ENCODE measurements at places on chromosomes 5 and 9. TPM values are rescaled to one million over a fixed set of nuclear protein-coding genes. Genes with fewer than 3 reads are reported as not detected.

The FAM169A gene
- 0.20 TPM for total RNA-seq

The NR6A1 gene
- total RNA-seq = 13.4 TPM

The SPINK7 gene
- total RNA-seq = not detected

The IL13 gene
- total RNA-seq = not detected

The APBA1 gene
- total RNA-seq = 7.6 TPM

The ABITRAM gene
- 11.1 TPM for total RNA-seq

GRCh38 chr9:77163884-77164283 lies 13.4 kb upstream of the VPS13A start:
- H3K36me3 ChIP-seq = no peaks in the 10 kb centered on the region
- DNase-seq = no peak
- no peaks in the 10 kb centered on the region for H3K27me3 ChIP-seq
- H3K4me3 ChIP-seq = no peak overlapping the region
- H3K4me1 ChIP-seq = peaks cover 4% of the 10 kb centered on the region
- no peak overlapping the region for H3K27ac ChIP-seq

GRCh38 chr5:178432421-178433272 lies 157.5 kb downstream of the COL23A1 start:
- no peaks in the 10 kb centered on the region for H3K27me3 ChIP-seq
- no peak overlapping the region for H3K27ac ChIP-seq
- H3K36me3 ChIP-seq = no peaks in the 10 kb centered on the region
- no peak for DNase-seq
- H3K4me1 ChIP-seq = no peaks in the 10 kb centered on the region

DNA sequence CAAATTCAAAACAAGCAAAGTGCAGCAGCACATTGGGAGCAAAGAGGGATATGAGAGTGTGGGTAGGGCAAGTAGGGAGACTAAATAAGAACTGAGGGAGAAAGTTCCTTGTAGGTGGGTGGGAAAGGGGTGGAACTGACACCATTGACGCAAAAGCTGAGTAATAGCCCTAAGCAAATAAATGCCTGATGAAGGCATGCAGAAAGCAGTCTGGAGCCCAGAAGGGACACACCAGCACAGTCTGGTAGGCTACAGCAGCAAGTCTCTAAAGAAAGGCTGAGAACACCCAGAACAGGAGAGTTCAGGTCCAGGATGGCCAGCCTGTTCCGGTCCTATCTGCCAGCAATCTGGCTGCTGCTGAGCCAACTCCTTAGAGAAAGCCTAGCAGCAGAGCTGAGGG lies at the start of gene INSL4:
Gene INSL4 (plus strand): TSS at position 208 of the 400 bp plus-strand sequence. CDS start 105 bp downstream, at position 313.
- no peaks in the 10 kb centered on the region for H3K36me3 ChIP-seq
- no peaks in the 10 kb centered on the region for H3K4me1 ChIP-seq
- no peak within 1 kb of the TSS for H3K4me3 ChIP-seq
- no peaks in the 10 kb centered on the region for H3K27me3 ChIP-seq

- H3K27ac ChIP-seq = no peak overlapping the region
- H3K4me3 ChIP-seq = no peak overlapping the region
- H3K27me3 ChIP-seq = no peaks in the 10 kb centered on the region
- no peaks in the 10 kb centered on the region for H3K36me3 ChIP-seq
- DNase-seq = no peak
Measured at GRCh38 chr5:148765061-148765460, 61.4 kb upstream of the ADRB2 start.

DNA sequence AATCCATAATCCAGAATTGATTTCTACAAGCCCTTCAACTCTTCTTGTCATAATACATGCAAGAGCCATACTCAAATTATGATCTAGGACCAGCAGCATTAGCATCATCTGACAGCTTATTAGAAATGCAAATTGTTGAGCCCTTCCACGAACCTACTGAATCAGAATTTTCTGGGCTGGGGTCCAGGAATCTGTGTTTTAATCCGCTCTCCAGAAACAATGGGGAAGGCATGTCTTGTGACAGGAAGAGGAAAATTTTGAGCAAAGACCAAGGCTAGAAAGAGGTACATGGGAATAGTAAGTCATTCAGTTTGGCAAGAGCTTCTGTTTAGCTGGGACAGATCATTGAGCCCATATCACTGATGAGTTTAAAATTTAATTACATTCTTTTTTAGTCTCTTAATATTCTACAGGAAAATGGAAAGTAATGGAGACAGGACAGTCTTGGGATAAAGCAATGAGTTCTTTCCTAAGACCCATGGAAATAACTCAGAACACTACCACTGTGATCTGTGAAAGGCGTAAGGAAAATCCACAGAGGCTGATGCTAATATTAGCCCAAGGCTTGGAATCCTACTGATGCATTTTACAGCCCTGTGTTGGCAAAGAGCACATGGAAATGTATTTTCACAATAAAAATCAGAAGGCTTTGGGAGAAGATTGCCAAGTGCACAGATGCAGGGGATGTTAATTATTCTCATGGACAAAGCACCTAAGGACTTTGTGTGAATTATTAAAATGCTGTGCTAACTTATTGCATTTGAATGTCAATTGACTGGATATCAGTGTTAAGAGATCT lies 73.7 kb upstream of the STK32A start:
- H3K4me3 ChIP-seq = no peak overlapping the region
- no peak for DNase-seq
- H3K27ac ChIP-seq = no peak overlapping the region
- H3K4me1 ChIP-seq = no peaks in the 10 kb centered on the region
- H3K36me3 ChIP-seq = no peaks in the 10 kb centered on the region

DNA sequence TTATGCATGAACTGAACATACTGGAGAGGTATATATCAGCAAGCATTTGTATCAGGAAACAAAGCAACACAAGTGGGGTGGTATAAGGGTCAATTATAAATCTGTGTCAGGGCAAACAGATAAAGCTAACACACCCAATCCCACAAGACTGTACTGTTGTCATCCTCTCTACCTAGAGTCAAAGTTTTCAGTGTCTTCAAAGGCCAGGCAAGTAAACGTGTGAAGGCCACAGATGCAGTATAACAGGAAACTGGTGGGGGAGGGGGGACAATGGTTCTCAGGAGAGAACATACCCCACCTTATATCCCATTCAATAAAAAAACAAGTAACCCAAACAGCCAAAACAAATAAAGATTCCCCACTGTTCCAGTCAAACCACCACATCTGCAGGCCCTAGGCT lies 22.1 kb downstream of the ELP1 start:
- DNase-seq = no peak
- H3K4me3 ChIP-seq = no peak overlapping the region

DNA sequence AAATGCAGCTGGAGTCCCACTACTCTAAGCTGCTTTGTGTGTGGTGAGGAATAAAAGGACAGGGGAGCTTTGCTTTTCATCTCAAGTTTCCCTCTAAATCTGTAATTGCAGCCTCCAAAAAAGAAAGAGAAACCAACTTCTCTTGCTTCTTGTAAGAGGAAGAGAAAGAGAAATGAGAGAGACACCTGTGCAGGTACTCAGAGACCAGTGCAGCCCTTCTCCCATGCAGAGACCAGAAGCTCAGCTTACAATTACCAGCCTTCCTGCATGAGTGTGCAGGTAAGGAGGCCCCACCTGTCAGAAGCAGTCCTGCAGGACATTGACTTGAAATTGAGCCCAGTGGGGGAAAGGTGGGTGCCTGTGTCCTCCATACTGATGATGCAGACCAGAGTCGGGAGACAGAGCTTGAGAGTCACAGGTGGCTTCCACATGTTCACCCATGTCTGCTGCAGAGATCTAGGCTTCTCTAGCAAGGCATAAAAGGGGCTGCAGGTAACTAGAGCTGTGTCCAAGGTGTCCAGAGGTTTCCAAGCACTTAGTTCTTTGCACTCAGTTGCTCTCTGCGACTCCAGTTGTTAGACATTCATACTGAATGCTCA lies 15.3 kb upstream of the MED10 start:
- H3K27ac ChIP-seq = no peak overlapping the region
- H3K4me1 ChIP-seq = no peaks in the 10 kb centered on the region
- DNase-seq = no peak
- H3K4me3 ChIP-seq = no peak overlapping the region
- H3K27me3 ChIP-seq = no peaks in the 10 kb centered on the region
- no peaks in the 10 kb centered on the region for H3K36me3 ChIP-seq

- no peak for DNase-seq
- H3K4me3 ChIP-seq = no peak overlapping the region
- no peak overlapping the region for H3K27ac ChIP-seq
- no peaks in the 10 kb centered on the region for H3K27me3 ChIP-seq
- H3K4me1 ChIP-seq = peaks cover 14% of the 10 kb centered on the region
Measured at GRCh38 chr5:108753331-108753730, 5.6 kb downstream of the FER start.

DNA sequence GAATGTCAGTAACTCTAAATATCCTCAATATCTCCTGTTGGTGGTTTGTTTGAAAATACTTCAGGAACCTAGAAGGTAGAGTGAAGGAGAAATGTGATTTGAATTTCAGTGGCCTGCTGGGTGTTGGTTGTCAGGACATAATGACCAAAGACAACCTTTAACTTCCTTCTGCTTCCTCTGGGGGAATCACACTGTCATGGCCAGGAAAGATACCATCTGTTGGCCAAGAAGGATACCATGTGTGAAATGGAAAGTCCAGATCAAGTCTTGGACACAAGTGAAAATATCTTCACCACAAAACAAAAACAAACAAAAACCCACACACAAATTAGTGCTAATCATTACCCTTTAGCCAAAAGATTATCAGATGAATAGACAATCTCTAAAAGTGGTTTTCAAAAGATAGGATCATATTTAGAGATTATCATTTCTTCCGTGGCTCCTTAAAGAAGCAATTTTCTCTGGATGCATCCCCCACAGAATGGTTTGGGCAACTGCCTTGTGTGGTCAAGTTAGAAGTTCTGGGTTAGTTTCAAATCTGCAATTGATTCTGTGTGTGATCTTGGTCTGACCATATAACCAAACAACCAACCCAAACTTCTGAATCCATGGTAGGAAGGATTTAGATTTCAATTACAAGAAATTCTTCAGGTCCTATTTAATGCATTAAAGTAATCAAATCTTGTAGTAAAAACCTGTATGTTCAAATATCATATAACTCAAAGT lies 1.6 kb downstream of the C1QTNF3 start:
- H3K4me1 ChIP-seq = peaks cover 35% of the 10 kb centered on the region
- no peaks in the 10 kb centered on the region for H3K36me3 ChIP-seq
- no peaks in the 10 kb centered on the region for H3K27me3 ChIP-seq
- H3K27ac ChIP-seq = no peak overlapping the region
- H3K4me3 ChIP-seq = no peak overlapping the region

DNA sequence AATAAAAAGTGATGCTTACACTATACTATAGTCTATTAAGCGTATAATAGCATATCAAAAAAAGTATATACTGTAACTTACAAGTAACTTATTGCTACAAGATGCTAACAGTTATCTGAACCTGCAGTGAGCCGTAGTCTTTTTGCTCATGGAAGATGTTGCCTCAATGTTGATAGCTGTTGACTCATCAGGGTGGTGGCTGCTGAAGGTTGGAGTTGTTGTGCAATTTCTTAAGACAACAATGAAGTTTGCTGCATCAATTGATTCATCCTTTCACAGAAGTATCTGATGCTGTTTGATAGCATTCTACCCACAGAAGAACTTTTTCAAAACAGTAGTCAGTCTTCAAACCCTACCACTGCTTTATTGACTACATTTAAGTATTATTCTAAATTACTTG lies 7.8 kb upstream of the C9orf40 start:
- no peak overlapping the region for H3K4me3 ChIP-seq
- H3K4me1 ChIP-seq = no peaks in the 10 kb centered on the region
- DNase-seq = no peak

- no peaks in the 10 kb centered on the region for H3K36me3 ChIP-seq
- DNase-seq = no peak
- no peak overlapping the region for H3K4me3 ChIP-seq
- peaks cover 6% of the 10 kb centered on the region for H3K4me1 ChIP-seq
Measured at GRCh38 chr5:68137511-68138140, 77.9 kb upstream of the PIK3R1 start.

DNA sequence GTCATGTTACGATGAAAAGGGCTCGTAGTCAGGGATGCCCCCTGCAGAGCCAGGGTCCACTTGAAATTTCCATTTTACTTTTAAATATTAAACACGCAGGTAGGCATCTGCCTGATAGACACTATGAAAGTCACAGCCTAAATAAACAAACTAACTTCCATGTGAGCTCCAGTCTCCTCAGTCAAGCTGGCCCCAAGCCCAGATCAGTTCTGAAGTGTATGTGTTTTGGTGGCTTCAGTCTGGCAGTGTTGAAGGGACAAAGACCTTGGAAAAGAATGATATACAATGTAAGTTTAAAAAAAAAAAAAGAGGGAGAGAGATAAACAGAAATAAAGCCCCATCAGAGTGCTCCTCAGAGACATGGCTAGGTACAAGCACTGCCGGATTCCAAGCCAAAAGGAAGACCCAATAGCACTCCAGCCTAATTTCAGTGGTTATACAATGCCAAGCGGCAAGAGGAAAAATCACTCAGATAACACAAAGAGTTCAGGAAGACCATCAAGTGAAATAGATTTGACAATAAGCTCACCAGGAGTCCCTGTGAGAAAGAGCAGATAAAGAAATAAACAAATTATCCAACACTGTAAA lies 181.0 kb downstream of the BNC2 start:
- no peak overlapping the region for H3K27ac ChIP-seq
- no peaks in the 10 kb centered on the region for H3K36me3 ChIP-seq
- H3K4me3 ChIP-seq = no peak overlapping the region
- peaks cover 15% of the 10 kb centered on the region for H3K4me1 ChIP-seq
- peak; percentile 15 for DNase-seq

DNA sequence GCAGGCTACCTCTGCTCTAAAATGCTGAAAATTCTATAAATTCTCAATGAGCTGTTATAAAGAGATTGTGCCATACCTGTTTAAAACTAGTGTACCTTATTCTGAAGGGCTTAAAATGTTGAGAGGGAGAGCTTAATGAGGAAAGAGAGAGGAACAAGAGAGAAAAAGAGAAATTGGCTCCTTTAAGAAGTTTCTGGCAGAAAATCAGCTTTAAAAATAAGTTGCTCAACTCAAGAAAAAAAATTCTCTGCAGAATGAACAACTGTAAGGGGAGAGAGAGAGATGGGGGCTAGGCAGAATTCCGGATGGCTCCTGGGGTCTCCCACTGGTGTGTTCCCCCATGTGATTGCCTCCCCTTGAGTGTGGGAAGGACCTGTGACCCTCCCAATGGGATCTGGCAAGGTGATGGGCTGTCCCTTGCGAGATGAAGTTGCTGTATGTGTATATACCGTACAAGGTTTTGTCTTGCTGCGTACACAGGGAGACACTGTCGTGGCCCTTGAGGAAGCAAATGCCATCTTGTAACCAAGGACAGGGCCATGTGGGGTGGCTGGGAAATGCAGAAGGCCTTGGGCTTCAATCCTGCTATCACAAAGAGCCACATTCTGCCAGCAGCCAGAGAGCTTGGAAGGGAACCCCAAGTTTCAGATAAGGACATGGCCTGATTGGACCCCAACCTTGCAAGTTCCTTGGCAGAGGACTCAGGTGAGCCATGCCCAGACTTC lies 64.3 kb upstream of the S1PR3 start:
- H3K36me3 ChIP-seq = no peaks in the 10 kb centered on the region
- H3K27me3 ChIP-seq = no peaks in the 10 kb centered on the region
- DNase-seq = no peak
- H3K27ac ChIP-seq = no peak overlapping the region

DNA sequence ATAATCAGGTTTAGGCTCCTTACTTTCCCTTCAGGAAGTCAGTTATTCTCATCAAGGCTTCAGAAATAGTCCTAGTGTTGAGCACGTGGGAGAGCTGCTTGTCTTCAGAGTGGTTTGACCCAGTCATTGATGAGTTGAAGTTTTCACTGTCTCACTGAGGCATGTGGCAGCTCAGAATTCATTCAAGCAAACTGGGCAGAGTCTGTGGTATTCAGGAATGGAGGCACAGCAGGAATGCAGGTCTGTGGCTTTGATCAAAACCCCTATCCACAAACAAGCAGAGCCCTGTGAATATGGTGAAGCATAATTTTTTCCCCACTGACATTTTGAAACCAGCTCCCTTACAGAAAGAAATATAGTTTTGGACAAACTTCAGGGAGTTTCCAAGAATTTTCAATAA lies 207.3 kb downstream of the CD180 start:
- no peaks in the 10 kb centered on the region for H3K36me3 ChIP-seq
- no peaks in the 10 kb centered on the region for H3K27me3 ChIP-seq
- H3K27ac ChIP-seq = no peak overlapping the region
- H3K4me3 ChIP-seq = no peak overlapping the region
- DNase-seq = no peak
- H3K4me1 ChIP-seq = peaks cover 6% of the 10 kb centered on the region
